Stimulated activated CD4-positive, alpha-beta T cell treated with anti-CD3 and anti-CD28 coated beads, Interleukin-12 subunit alpha, Interleukin-12 subunit beta, amount 100 ng/mL, for 48 hours (primary cell): ENCODE measurements at places on chromosomes 6 and 20.

DNA sequence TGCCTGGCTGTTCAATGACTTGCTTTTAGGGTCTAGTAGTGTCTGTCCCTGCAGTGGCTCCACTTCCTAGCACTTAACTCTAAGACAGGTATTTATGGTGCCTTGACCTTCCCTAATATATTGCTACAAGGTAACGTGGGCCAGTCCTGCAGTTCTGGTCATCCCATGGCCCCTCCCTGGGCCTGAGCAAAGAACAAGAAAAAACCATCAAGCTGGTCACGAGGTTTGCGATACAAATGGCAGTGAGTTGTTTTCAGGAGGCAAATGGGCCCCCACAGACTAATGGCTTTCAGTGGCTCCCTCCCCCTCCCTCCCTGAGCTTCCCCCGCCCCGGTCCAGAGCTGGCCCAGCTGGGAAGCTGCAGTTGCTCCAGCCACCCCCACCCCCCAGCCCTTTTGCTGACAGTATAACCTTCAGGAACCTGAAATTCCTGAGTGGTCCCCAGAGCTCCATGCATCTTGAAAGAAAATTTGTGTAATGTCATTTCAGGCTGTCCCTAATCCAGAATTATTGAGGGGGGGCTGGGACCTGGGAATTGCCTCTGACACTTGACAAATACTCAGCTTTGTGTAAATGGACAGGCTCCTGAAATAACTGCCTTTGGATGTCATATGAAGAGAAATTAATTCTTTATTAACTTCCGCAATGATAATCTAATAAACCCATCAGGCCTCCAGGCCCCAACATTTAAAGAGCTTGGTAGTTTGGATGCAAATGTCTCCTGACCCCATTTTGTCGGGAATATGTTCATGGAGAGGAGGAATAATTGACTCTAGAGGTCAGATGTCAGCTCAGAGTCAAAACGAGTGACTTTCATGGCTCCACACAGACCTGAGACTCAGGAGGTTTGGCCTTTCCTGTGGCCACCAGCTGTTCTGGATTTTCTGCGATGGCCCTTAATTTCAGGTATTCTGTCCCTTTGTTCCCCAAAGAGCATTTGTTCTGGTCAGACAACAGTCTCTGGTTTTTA is 153.2 kb upstream of the TOP1 start:
- no peak for DNase-seq

GRCh38 chr20:36493801-36494114 is 47.6 kb upstream of the MYL9 start:
- DNase-seq: no peak

DNA sequence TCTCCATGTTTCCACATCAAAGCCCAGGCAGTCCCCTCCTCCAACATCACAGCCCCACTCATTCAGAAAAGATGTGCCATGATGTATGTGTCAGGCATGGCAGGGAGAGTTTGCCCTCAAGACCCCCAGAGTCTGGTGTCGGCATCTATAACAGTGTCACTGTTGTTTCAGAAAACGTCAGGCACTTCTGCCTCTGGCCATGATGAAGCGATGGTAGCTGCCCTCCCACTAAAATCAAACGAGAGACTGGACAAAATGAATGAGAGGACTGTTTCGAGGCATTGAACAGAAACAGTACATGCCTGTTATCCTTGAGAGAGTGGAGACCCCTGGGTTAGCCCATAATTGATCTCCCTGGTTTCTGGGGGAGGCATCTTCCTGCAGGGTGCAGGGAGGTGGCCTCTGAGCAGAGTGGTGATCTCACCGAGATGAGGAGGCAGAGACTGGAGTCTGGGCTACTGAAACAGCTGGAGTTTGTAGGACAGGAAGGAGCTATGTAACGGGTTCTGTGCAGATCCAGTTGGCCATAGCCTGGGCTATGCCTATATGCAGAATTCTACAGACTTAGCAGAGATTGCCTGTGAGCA is 144.5 kb downstream of the SYCP2 start:
- no peak for DNase-seq

GRCh38 chr6:39998126-39998525 is 63.9 kb upstream of the MOCS1 start:
- DNase-seq: no peak

GRCh38 chr6:85650606-85651005 is 7.9 kb upstream of the SYNCRIP start:
- no peak for DNase-seq

DNA sequence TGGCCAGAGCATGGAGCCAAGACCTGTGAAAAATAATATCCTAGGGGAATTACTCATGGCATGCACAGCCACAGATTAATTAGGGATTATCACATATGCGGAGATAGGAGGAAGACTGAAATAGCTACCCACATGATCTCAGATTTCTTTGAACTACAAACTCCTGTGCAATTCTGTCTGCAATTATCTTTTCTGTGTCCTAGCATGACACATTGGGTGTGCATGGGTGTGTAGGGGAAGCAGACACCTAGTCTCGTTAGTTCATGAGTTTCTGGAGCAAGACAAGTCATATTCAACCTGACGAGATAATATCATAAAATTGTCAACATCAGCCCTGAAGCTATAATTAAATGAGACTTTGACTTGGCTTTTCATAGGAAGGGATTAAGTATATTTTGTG is 3.6 kb upstream of the SLC17A4 start:
- no peak for DNase-seq

- DNase-seq: no peak
These were observed 20.3 kb downstream of the CYP21A2 start for GRCh38 chr6:32058511-32058963.

DNA sequence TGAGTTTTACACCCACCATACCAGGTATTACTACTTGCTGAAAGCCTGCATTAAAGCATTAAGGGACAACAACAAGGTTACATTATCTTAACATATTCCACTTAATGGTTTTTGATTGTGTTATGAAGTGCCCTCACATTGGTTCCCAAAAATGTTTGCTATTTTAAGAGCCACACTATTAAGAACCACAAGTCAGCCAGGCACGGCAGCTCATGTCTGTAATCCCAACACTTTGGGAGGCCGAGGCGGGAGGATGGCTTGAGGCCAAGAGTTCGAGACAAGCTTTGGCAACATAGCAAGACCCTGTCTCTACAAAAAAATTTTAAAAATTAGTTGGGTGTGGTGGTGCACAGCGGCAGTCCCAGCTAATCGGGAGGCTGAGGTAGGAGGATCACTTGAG is 28.2 kb downstream of the ATXN1 start:
- no peak for DNase-seq

DNA sequence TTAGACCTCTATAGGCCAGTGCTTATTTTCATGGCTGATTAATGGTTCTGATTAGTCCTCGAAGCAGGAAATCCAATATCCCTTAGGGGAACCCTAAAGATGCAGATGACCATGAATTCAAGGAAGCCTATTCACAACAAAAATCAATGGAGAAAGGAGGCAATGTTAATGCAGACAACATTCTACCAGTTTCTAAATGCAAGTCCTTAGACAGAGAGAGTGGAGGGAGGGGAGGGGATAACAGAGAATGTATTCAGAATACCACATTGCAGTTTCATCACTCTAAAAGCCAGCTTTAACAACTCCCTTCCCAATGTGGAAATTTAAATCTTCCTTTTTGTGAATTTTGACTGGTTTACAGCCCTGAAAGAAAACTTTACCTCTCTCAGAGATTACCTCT is 87.1 kb upstream of the POU3F2 start:
- no peak for DNase-seq

DNA sequence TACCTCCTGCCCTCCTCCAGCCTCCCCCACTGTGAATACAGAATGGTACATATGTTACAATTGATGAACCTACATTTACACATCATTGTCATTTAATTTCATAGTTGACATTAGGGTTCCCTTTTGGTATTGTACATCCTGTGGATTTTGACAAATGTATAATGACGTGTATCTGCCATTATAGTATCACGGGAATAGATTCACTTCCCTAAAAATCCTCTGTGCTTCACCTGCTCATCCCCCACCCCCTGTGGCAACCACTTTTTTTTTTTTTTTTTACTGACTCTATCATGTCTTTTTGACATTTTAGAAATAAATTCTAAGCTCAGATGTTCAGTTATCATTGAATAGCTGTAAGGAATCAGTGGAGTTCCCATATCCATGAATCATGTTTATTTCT is 30.4 kb downstream of the HECA start:
- no peak for DNase-seq

DNA sequence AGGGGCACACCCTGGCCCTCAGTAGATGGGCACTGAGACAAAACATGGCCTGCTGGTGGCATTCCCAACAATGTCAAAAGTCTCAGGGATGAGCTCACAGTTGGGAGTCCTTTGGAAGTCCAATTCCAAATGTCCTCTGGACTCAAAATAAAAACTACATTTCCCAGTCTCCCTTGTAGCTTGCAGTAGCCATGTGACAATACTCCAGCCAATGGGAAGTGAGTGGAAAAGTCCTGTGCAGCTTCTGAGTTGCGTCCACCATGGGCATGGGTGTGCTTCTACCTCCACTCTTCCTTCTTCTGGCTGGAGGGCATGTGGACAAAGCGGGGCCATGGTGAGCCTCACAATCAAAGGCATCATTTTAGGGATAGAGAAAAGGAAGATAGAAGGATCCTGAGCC is 5.8 kb upstream of the ADAM33 start:
- DNase-seq: no peak

GRCh38 chr20:49115564-49115963 is 69.5 kb downstream of the CSE1L start:
- DNase-seq: no peak
